Foreskin keratinocyte (primary cell): ENCODE measurements at places on chromosomes 12 and 14.
A peak's percentile ranks its signal among the peaks of the same experiment; 100 is the strongest.

DNA sequence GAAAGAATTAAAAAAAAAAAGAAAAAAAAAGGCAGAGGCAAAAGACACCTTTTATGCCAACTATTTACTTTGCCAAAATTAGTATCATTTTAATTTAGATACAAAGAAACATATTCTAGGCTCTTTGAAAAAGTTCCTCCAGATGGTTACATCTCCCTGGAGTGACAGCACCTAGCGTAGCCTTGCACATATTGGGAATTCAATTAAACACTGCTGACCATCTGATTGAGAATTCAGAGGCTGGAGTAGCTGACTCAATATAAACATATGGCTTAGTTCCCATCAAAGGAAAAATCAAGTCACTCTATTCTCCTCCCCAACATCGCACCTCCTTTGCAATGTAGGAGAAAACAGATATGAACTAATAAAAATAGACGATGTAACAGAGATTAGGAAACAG is 36.4 kb downstream of the ANKS1B start:
- DNase-seq = no peak

- no peak for DNase-seq
Measured at GRCh38 chr12:107029081-107029480, 42.1 kb upstream of the MTERF2 start.

GRCh38 chr12:6292606-6293005 is 17.9 kb upstream of the PLEKHG6 start:
- no peak for DNase-seq

- no peak for DNase-seq
Measured at GRCh38 chr14:77498984-77499527, 440 bp upstream of the ISM2 start.

DNA sequence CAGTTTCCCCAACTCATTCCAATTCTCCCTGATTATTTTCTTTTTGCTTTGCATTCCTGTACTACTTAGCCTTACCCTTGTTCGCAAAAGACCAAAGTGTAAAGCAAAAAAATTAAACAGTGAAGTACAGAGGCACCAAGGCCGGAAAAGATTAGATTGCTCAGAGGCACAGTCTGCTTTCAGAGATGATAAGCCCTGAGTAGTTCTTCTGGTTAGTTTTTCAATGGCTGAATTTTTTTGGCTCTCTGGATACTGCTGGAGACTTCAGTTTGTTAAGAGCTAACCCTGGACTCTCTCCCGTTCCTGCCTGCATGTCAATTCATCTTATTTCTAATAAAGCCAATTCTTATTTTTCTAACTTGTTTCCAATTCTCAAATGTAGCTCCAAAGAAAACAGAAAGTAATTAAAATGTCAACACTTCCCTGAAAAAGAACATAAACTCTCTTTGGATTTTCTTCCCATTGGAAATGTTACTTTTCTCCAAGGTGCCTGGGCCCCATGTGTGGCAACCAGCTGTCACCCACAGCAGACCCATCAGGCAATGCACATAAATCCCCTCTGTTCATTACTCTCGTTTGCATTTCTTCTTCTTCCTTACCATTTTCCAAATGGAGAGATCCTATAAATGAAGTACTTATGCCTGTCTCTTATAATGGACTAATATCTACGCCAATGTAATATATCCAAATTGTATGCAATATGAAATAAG is 142.8 kb downstream of the BTG1 start:
- no peak for DNase-seq

- peak; percentile 79 for DNase-seq
Measured at GRCh38 chr12:46959502-46959901, 119.9 kb upstream of the PCED1B start.

DNA sequence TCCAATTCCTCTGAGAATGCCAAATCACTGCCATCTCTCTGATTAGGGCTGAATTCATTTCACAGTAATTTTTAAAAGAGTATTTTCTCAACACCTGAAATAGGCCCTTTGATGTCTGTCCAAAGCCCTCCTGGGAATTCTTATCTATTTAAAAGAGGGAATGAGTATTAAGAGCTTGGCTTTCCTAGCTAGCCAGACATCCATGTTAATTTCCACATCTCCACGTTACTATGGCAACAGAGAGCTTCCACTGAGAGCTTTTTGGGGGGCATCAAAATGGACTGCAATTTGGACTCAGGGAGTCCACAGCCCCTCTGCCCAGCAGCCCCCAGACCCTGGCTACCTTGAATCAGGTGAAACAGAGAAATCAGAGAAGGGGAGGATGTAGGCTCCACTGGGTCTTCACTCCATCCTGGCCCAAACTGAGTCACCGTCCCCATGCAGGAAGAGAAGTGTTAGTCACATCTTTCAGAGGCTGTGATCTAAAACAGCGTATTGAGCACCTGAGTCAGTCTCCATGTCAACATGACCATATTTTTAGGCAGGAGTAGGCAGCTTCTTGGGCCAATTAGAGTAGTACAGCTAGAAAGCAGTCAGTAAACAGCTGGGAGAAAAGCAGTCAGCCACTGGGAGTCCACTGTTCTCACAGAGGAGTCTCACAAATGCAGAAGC is 7.0 kb upstream of the FICD start:
- peak; percentile 24 for DNase-seq

DNA sequence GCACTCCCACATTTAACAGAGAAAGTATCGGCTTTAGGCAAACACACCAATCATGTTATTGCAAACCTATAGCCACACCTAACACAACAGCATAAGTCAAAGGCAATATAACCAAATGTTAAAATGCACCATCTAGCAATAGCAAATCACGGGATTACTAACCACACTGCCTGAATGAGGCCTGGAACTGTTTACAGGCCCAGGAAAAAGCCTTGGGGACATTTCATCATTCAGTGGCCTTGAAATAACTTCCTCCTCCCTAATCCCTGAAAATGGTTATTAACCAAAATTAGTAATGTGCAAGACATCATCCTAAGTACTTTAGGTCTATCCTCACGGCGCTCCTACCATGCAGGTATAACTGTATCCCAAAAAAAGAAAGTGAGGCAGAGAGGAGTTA is 2.3 kb downstream of the GALC start:
- DNase-seq = no peak

DNA sequence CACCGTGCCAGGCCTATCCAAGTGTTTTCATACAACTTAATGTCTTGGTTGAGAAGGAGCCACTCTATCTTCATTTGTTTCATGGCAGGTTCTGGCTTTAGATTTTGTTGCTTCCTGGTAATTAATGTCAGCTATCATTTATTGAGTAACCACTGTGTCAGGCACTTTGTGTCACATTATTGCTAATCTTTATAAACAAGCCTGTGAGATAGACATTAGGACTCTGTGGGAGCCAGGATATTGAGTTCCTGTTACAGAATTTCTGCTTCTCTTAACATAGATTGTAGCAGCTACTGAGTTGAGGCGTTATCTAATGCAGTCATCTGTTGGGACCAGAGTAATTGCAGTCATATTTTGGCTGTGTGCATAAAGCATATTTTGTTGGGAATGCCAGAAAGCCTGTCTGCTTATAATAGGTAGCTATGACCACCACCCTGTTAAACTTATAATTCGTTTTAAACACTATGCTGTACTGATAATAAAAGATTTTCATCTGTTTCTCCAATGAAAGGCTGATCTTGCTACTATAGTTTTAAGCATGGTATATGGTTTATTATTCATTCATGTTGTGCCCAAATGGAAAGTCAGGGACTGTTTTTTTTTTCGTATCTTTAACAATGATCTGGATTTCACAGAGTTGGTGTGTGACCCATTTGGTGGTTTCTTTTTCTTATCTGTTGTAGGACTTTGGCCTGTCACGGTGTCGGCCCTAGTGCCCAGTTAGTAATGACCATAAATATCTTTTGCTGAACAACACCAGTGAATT is 432.6 kb downstream of the PCNX1 start:
- DNase-seq = no peak

- DNase-seq = no peak
Measured at GRCh38 chr14:105154476-105154871, 14.1 kb downstream of the JAG2 start.

DNA sequence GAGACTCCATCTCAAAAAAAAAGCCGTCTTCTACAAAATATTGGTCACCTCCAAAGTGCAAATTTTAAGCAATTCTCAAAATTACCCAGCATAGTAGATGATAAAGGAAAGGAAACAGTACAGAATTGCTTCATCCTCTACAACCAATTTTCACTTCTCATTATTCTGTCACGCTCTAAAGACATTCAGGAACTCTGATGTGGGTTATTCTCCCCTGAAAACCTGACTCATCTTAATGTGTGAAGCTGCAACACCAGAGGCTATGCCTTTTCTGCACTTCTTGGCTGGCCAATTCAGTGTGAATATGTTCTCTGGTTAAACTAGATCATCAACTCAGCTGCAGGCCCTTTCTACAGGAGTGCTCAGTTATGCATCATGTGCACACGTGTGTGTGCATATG is 11.0 kb downstream of the PTGER2 start:
- DNase-seq = peak; percentile 35

DNA sequence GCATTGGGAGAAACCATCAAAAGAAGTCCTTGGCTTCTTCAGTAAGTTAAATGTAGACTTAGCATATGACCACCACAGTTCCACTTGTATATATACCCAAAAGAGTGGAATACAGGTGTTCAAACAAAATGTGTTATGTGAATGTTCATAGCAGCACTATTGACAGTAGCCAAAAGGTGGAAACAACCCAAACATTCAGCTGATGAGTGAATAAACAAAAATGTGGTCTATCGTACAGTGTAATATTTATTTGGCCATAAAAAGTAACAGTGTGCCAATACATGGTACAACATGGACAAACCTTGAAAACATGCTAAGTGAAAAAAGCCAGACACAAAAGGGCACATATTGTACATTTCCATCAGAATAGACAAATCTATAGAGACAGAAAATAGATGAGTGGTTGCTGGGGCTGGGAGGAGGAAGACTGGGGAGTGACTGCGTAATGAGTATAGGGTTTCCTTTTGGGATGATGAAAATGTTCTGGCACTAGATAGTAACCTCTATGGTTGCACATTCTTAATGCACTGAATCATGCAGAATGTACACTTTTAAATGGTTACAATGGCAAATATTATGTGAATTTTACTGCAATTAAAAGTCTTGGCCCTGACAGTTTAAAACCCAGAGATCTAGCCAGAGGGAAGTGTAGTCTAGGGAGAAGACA is 5.5 kb downstream of the ERP29 start:
- peak; percentile 50 for DNase-seq

- no peak for DNase-seq
Measured at GRCh38 chr12:56282579-56282978, 15.8 kb downstream of the COQ10A start.

GRCh38 chr12:59142183-59142790 is 222.0 kb upstream of the LRIG3 start:
- DNase-seq = no peak

- DNase-seq = peak; percentile 22
Measured at GRCh38 chr14:91059576-91060350, 678 bp downstream of the RPS6KA5 start.

- DNase-seq = peak; percentile 99
Measured at GRCh38 chr12:75656648-75657047, 145.2 kb upstream of the KRR1 start.

DNA sequence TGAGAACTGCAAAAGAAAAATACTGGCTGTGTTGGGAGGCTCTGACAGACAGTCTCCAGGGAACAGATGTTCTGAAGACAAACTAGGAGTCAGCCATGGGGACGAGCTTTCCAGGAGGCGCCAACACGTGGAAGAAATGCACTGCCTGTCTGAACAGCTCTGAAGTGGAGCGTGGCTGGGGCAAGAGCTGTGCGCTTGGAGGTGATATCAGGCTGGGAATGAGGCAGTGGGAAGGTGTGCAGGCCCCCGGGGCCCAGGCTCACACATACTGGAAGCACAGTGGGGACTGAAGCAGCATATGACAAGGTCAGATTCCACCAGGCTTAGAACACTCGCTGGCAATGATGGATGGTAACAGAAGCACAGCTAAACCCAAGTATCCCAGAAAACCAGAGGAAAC is 17.5 kb downstream of the APPL2 start:
- no peak for DNase-seq

DNA sequence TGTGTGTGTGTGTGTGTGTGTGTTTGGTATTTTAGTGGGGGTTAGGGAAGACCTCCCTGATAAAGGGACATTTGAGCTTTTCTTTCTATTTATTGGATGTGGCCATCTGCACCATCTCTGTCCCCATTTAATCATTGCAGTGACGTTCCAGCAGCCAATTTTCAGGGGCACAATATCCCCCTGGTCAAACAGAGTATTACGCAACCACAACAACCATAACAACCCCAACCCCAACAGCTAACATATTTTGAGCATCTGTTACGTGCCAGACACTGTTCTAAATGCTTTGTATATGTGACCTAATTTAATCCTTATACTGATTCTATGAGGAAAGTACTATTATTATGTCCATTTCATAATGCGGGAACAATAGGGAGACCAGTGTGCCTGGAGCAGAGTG is 87.4 kb downstream of the TTC8 start:
- DNase-seq = no peak

DNA sequence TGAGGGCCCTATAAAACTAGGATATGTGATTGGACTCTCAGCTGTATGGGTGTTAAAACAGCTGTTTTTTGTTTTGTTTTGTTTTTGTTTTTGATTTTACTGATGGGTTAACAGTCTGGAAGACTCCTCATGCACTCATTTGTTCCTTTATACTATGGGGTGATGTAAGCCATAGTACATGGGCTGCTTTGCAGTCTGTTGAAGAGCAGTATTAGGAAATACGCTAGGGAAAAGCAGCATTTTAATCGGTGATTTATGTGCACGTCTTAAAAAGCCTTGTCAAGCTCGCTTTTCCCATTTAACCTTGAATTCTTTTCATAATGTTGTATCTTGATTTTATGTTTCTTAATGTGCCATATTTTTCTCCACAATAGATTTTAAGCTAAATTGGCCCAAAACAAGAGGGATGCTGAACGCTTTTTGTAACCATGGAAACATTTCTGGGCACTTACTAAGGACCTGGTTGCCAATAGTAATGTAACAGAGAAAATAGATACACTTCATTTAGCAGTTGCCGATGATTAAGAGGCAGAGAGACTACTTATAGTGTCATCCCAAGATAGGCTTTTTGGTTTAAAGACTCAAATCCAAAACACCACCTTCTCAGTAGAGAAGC is 244.0 kb downstream of the SNAPC1 start:
- no peak for DNase-seq

DNA sequence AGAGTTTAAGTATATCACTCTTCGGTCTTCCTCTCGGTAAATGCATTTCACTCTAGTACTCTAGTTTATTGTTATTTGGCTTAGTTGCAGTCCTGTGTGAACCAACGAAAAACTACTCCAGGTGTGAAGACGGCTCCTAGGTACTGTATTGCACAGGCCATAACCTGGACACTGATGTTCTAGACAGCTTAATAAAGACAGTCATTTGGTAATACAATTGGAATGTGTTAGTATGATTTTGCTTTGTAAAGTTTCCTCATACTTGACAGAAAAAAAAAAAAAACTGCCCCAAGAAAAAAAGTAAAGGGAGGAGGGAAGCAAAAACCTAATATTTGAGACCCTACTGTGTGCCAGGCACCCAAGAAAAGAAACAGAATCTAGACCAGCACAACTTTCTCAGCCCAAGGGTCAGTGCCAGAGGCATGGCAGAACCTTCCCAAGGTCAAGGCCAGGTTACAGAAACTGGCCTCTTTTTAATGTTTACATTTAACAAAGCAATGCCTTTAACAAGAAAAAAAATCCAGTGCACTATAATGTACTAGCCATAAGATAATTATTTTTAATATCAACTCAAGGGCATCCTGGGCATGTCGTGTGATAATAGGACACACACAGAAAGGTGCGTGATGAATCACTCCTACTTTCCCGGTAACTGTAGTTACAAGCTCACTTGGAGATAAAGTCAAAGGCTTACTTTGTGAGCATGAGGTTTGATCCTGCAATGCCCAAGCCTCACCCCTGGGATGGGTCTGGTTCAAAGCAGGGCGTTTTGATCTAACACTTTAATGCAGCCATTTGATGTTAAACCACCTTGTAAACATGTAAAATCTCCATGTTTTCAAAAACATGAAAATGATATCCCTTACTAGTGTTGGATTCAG is 110.6 kb downstream of the BMP4 start:
- peak; percentile 59 for DNase-seq
